ENCODE measurements at places on chromosomes 2 and 18.
A peak's percentile ranks its signal among the peaks of the same experiment; 100 is the strongest.

DNA sequence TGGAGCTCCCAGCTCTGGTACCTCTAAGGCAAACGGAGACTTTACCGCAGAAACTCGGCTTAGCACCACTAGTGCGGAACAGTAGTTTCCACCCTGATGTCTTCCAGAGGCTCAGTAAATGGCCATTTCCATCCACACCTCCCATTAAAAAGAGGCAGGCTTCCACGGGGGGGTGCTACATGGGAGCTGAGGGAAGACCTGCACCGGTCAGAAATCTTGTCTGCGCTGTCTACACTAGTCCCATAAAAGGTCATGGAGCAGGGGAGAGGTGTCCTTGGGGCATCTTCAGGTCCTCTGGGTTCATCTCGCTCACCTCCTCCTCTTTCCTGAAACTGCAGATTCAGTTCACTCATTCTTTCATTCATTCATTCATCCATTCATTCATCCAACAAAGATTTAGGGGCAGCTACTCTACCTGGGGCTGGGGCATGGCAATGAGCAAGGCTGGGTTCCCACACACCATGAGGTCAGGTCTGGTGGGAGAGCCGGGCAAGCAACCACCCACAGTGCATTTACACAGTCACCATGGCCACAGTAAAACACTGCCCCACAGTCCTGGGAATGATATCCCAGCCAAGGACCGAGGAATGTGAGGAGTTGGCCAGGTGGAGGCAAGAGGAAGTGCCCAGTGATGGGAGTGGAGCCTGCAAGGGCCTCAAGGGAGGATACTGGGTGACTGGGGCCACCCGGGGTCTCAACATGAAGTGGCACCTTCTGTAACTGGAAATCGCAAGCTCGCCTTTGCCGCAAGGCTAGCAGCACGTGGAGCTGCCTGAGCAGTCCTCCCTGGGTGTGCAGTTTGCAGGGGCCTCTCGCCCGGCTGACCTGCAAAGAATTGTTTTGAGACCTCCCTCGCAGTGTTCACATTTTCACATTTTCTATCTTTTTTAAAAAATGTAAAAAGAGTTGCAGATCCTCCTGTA lies 180.2 kb upstream of the RAB6C start:
- no peak for DNase-seq

GRCh38 chr2:73214120-73215035 lies at the start of gene SMYD5:
Gene SMYD5, plus strand, starts transcription at chr2:73214245. Its CDS starts 22 bp downstream, at chr2:73214267.
- peak; percentile 85 for DNase-seq

DNA sequence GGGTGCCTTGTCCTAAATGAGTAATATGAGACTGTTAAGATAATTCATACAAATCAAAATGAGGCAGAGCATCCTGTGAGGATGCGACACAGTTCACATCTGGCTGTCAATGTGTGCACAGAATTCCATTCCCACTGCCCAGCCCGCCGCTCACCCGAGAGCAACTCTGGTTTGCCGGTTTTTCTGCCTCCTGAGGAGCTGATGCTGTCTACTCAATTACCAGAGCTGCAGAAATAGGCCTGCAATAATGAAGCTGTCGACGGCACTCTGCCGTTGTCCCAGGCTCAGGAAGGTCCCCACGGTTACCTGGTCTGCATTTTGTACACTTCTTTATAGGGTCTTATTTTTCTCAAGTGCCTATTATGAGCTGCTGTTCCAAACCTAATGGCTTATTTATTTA lies 55.7 kb upstream of the LYPD1 start:
- DNase-seq = no peak

- DNase-seq = no peak
Observed at GRCh38 chr18:76450452-76451395, 44.3 kb downstream of the ZNF516 start.

GRCh38 chr18:69948919-69949537 lies 1.4 kb upstream of the CD226 start:
- no peak for DNase-seq

DNA sequence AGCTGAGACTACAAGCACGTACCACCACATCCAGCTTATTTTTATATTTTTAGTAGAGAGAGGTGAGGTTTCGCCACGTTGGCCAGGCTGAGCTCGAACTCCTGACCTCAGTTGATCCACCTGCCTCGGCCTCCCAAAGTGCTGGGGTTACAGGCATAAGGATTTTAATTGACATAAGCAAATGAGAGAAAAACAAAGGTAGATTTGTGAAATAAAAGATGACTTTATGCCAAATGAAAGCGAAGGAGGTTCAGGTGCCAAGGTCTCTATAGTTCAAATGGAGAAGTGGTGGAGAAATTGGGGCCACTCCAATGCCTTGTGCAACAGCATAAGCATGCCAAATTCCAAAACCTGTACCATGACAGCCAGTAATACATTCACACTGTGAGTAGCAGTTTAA lies 180.6 kb downstream of the MREG start:
- no peak for DNase-seq

DNA sequence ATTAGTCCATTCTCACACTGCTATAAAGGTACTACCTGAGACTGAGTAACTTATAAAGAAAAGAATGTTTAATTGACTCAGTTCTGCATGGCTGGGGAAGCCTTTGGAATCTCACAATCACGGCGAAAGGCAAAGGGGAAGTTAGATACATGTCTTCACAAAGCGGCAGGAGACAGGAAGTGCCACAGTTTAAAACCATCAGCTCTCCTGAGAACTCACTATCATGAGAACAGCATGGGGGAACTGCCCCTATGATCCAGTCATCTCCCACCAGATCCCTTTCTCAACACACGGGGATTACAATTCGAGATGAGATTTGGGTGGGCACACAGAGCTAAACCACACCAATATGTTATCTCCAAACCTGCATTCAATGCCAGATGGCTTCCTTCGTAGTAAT lies 716.1 kb downstream of the DCC start:
- DNase-seq = no peak

DNA sequence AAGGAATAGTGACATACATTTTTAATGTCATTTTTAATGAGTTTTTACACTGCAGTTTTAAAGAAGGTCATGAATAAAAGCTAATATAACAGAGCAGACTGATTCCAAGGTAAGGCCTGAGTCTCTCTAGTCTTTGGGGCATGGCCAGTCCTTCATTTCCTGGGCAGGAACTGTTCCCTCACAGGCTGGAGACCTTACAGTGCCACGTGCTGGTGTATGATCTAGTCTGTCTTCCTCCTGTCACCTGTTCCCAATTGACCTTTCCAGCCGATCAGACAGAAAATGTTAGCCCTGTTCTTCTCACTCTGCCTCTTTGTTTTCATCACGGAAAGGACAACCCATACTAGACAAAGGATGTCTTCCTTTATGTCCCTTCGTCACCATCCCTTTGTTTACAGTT lies 33.6 kb downstream of the ZCCHC2 start:
- no peak for DNase-seq

- no peak for DNase-seq
Observed at GRCh38 chr2:163419000-163419830, 316.6 kb downstream of the FIGN start.

DNA sequence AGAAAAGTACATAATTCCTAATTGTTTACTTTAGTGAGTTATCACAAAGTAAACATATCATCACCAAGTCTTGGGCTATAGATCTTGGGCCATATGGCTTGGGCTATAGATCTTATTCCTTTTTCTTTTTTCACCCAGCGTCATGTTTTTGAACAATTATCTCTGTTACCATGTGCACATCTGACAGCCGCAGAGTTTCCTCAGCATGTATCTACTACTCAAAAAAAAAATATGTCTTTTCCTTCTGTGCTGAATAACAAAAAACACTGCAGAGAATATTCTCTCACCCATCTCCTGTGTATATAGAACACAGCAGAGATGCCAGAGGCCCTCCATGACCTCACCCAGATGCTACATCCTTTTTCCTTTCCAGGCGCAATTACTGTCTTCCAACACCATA lies 76.2 kb upstream of the MYO3B start:
- DNase-seq = no peak

DNA sequence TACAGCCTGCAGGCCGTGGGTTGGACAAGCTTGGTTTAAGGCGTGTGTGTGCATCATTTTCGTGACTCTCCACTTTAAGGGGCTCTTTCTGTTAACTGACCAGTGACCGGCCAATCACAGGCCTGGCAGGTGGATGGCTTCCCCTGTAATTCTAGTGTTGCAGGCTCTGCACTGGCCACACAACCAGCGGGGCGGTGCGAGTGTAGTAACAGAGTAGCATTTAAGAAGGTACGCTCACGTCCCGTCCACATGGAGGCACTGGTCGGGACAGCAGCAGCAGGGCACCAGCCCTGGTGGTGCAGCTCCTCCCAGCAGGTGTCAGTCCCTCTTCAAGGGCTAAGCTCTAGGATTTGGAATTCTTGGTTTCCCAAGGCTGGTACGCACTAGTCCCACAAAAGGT lies 8.0 kb upstream of the ANO7 start:
- DNase-seq = no peak

GRCh38 chr18:76821875-76822505 lies 367 bp upstream of the ZNF236 start:
- peak; percentile 19 for DNase-seq

- DNase-seq = no peak
Observed at GRCh38 chr2:144054911-144055310, 465.0 kb downstream of the ZEB2 start.

GRCh38 chr2:7357993-7358392 lies 440.8 kb downstream of the RNF144A start:
- no peak for DNase-seq

GRCh38 chr2:162277381-162277780 lies 34.1 kb upstream of the FAP start:
- no peak for DNase-seq

DNA sequence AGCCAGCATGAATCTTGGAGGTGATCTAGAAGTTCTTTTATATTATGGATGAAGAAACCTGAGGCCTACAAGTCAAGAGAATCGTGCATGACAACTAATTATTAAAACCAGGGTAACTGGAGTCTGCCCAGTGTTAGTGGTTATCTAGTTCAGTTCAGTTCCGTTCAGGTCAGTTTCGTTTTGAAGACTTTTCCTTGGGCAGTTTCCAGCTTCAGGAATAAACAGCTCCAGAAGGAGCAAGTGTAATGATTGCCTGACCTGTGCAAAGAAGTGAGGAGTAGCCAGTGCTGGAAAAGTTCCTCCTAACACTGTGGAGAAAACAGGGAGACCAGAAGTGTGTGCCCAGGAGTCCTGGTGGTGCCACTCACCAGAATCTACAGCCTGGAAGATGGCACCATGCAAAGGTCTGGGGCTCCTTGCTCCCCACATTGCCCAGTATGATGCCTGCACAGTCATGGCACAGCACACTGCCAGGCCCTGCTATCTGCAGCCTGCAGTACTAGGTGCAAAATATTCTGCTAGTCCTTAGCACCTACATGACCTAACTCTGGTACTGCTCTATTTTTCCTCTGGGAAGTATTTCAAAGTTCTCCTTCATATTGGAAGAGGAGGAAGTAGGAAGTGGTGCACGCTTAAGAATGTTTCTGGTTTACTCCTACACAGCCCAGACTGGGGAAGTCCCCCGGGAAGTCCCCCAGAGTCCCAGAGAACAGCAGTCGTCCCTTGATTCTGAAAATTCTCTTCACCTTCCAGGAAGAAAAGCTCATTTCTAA lies 65.8 kb downstream of the SUMO1 start:
- DNase-seq = peak; percentile 14

- no peak for DNase-seq
Observed at GRCh38 chr2:164430166-164430783, 191.0 kb downstream of the GRB14 start.

DNA sequence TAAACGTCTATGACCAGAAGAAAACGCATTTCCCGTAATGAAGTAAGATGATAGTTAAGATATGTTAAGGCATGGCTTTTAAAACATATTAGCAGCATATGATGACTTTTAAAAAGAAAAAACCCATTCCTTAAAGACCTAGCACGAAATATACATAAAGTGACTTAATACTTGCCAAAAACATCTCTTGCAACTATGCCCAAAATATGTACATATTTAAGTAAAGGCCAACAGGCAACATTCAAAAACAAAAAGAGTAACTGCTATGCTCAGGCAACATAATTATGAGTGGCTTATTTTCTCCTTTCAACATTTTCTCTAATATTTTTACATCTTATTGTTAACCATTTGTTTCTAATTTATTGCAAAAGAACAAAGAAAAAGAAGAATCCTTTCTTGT lies 60.3 kb upstream of the PAPOLG start:
- no peak for DNase-seq

- no peak for DNase-seq
Observed at GRCh38 chr2:134570676-134571075, 148.1 kb downstream of the TMEM163 start.

GRCh38 chr18:10072671-10073175 lies 158.9 kb downstream of the VAPA start:
- DNase-seq = no peak

GRCh38 chr2:222734703-222735014 lies 63.2 kb downstream of the MOGAT1 start:
- DNase-seq = no peak

- DNase-seq = no peak
Observed at GRCh38 chr2:199797431-199798403, 53.3 kb downstream of the FTCDNL1 start.

- no peak for DNase-seq
Observed at GRCh38 chr2:101160454-101160853, 9.3 kb upstream of the TBC1D8 start.

GRCh38 chr2:240350696-240351087 lies 84.8 kb upstream of the GPC1 start:
- no peak for DNase-seq

GRCh38 chr2:233807215-233807865 lies 29.2 kb downstream of the MROH2A start:
- DNase-seq = no peak

DNA sequence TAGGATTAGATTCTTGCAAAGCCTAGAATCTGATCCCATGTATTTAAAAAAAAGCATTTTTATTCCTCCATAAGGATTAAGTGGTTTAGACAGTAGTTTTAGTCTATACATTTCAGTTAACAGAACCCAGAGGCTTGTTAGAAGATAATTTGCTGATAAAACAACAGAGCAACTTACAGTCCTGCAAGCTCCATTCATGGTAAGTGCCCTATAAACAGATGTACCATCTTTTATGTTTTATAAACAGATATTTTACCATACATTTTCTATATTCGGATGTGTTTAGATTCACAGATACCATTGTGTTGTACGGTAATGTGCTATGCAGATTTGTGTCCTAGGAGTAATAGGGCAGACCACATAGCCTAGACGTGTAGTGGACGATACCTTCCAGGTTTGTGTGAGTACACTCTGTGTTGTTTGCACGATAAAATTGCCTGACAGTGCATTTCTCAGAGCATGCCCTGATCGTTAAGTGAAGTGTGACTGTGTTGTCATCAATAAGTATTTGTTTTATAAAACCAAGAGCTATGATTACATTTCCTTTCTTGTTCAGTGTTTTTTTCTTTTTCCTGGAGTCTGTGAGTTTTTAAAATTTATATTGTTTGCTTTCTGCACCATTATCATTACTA lies 54.2 kb downstream of the CERS6 start:
- no peak for DNase-seq

GRCh38 chr18:26429535-26430226 lies 118.7 kb downstream of the KCTD1 start:
- DNase-seq = no peak

GRCh38 chr2:38448692-38449410 lies 71.8 kb upstream of the ATL2 start:
- DNase-seq = no peak

- DNase-seq = no peak
Observed at GRCh38 chr18:65755616-65756015, 4.8 kb downstream of the CDH7 start.
